ENCODE measurements at places on chromosomes 4 and X.
A peak's percentile ranks its signal among the peaks of the same experiment; 100 is the strongest.

DNA sequence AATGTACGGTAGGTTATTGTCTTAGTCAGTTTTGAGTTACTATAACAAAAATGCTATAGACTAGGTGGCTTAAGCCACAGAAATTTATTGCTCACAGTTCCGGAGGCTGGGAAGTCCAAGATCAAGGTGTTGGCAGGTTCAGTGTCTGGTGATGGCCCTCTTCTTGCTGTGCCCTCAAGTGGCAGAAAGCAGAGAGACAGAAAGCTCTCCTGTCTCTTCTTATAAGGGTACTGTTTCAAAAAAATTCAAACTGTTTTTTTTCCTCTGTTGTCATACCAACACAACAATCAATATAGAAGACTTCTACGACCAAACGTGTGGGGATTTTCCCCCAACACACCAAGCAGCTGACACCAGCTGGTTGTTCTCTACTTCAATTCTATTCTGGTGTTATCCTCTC, 53.4 kb downstream of the ADGRG4 start:
- no peak for DNase-seq

DNA sequence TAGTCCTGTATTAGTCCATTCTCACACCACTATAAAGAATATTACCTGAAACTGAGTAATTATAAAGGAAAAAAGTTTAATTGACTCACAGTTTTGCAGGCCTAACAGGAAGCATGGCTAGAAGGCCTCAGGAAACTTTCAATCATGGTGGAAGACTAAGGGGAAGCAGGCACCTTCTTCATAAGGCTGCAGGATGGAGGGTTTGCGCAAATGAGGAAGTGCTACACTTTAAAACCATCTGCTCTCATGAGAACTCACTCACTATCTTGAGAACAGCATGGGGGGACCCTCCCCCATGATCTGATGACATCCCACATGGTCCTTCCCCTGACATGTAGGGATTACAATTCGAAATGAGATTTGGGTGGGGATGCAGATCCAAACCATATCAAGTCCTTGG, 12.1 kb upstream of the MAGEA11 start:
- no peak for DNase-seq

DNA sequence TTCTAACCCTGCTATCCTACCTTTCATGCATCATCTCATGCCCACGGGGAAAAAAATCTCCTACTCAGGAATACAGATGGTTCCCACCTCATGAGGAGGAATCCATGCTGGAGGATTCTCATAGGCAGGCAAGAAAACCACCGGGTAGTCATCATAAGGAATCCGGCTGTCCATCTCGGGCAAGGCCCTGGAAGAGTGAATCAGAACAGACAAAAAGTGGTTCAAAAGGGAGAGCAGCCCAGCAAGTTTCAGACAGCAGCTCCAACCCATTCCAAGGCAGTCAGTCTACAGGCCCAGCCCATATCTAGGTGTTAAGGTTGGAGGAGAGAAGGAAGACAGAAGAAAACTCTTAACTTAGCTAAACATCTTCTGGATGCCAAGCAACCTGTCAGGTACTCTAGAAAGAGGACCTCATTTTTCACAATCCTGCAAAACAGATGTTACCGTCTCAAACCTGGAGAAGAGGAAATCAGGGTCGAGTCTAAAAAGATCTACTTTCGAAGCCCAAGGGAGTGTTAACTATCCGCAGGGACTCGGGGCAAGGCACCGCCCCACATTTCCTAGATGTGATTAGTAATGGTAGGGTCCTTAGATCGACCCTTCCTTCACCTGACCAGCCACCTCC, 447 bp downstream of the PDZD11 start:
- DNase-seq: no peak

DNA sequence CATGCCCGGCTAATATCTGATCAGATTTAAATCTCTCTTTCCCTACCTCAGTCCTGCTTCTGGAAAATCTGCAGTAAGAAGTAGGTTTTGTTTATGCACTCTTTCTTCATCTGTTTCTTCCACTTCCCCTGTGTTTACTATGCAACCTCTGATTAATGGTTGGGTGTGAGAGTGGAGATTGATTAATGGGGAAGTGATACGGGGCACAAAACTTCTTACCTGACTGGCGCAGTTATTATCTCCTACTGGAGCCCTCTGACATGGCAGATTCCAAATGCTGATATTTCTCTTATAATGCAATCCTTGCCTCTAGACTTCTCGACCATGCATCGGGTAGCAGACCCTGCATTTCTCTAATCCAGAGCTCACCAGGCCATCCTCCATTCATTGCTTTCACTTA, 60.2 kb upstream of the HPGD start:
- no peak for DNase-seq

DNA sequence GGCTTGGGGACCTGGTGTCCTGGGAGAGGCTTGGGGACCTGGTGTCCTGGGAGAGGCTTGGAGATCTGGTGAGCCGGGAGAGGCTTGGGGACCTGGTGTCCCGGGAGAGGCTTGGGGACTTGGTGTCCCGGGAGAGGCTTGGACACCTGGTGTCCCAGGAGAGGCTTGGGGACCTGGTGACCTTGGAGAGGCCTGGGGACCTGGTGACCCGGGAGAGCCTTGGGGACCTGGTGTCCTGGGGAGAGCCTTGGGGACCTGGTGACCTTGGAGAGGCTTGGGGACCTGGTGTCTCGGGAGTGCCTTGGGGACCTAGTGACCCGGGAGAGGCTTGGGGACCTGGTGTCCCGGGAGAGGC, 12.6 kb downstream of the SHOX start:
- no peak for DNase-seq

GRCh38 chr4:80568891-80569290, 233.4 kb downstream of the CFAP299 start:
- DNase-seq: no peak

DNA sequence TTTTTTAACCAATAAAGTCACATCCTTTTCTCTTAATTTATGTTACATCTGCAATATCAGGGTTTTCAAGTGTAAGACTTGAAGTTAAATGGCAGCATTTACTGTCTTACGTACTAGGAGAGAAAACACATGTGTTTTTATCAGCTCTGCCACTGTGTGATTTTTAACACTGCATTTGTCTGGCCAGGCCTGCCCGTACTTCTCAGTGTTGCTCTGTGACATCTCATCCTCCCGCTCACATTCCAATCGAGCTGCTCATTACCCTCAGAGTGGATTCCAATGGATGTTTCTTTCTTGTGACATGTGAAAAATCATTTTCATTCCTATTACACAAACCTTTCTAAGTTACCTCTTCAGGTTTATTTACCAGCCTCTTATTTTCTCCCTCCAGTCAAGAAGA, 420.3 kb downstream of the FAT4 start:
- no peak for DNase-seq

DNA sequence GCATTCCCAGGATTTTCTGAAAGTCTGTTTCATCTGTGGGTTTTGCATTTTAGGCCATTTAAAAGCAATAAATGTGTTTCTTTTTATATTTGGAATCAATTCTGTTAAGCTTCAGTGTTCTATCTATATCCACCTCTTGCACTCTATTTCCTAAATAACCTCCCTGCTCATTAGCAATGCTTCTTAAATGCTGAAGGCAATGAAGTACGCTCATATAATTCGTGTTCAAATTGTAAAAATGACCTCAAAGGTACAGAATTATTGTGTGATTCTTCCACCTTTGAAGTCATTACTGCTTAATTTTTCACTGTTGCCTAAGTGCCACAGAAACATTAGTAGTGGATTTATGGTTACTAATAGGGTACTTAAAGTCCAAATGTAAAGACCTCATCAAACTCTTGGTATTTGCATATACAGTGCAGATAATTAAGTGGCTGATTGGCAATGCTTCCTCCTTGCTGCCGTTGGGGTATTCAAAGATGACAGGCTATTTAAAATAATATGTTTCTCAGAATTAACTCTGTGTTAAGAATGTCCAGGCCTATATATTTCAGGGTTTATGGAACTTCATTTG, 730.8 kb downstream of the TECRL start:
- no peak for DNase-seq

GRCh38 chr4:38529189-38530115, 134.5 kb upstream of the KLF3 start:
- DNase-seq: peak; percentile 34

- DNase-seq: no peak
Measured at GRCh38 chr4:11286533-11286932, 142.2 kb downstream of the HS3ST1 start.

DNA sequence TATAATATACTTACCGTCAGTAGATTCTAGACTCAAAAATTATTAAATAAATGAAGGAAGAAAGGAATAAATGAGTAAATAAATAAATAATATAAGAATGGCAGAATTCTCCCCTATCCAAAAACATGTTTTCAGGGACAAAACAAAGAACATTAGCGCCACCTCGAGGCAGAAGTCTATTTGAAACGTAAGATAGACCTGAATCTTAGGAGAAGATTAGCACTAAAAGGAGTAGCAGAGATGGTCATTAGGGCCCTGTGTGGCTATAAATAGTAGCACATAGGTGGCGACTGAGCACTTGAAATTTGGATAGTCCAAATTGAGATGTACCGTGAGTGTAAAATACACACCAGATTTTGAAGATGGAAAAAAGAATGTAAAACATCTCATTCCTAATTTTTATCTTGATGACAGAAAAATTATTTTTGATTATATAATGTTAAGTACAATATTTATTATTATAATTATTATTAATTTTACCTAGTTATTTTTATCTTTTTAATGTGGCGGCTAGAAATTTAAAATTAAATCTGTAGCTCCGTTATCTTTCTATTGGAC, 24.3 kb upstream of the SRD5A3 start:
- DNase-seq: no peak

- no peak for DNase-seq
Measured at GRCh38 chrX:140053846-140054245, 88.5 kb upstream of the CXorf66 start.

DNA sequence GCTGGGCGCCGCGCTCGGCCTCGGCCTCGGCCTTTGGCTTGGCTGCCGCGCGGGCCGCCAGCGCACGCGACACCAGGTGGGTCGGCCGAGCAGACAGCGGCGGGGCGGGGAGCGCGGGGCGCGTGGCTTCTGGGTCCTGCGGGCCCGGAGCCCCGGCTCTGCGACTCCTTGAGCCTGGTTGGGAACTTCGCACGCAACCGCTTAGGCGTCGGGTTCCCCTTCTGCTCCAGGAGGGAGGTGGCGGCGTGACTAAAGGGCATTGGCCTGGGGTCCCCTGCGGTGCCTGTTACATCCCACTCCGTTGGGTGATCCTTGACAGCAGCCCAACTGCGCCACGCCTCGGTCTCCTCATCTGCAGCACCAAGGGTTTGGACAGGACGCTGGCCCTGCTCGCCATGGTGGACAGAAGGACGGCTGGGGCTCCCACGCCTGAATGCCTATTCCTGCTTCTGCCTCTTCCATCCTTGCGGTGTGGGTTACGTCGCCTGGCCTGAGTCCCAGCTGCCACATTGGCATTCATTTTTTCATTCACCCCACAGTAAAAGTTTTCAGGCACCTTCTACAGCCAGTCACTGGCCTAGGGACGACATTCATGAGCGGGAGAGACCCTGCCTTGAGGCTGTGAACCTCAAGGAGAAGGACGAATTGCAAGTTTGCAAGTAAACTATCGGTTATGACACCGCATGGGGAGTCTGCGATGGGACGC, 631 bp downstream of the EVC start:
- no peak for DNase-seq

DNA sequence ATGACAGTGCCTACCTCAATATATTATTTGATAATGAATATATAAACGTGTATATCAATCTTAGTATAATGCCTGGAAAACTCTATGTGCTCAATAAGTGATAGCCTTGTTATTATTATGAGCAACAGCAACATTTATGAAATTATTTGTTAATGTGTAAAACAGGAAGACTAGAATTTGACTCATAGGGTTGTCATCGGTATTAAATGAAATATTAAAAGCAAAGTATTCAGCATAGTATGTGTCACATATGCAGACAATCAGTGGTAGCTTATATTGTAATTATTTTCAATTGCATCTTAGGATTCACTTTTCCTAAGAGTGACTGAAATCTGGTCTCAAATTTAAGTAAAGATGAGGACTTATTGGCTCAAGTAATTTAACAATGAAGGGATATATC, 24.6 kb downstream of the SPANXD start:
- no peak for DNase-seq

All from esophagus squamous epithelium (tissue), 5 donors.